Fibroblast of mammary gland (primary cell): ENCODE measurements at places on chromosomes 12 and 14.

- peak; percentile 55 for DNase-seq
Measured at GRCh38 chr14:55752580-55753390, 172.8 kb downstream of the KTN1 start.

GRCh38 chr12:132453361-132454192 is 36.4 kb upstream of the FBRSL1 start:
- no peak for DNase-seq

- DNase-seq = no peak
Measured at GRCh38 chr14:87686746-87687145, 306.2 kb downstream of the GALC start.

DNA sequence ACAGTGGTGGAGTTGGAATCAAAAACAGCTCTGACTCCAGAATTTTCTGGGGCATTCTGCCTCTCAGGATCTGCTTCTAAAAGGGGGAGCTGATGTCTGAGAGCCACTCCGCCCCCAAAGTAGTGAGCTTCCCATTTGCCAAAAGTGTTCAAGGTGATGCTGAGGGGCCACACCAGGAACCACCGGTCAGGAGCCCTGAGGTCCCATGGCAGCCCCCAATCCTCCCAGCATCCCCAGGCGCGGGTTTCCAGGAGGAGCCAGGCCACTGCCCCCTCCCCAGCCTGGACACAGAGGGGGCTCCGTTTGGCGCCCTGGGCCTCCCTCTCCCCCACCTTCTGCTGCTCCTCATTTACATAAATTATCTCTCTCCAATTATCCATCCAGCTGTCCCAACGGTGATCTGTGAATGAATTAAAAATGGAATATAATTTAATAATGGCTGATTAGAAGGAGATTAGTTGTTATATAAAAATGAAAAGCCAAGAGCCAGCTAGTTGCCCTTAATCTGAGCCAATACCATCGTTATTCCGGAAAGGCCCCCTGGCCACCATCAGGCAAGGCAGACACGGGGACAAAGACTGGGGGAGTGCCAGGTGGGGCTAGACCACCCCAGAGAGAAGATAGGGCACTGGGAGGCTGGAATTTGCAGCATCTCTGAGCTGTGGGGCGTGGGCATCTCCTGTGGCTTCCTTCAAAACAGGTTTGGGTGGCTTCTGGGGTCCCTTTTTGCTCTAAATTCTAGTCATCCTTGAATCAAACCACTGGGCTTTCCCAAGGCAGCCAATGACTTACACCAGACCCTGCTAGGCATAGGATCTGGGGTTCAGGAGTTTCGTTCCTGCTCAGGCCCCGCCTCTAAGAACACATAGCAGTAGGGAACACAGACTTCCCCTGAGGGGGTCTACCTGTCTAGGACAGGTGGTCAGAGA is 19.7 kb upstream of the VSX2 start:
- DNase-seq = no peak

GRCh38 chr14:80535171-80535570 is 323.9 kb upstream of the DIO2 start:
- no peak for DNase-seq

DNA sequence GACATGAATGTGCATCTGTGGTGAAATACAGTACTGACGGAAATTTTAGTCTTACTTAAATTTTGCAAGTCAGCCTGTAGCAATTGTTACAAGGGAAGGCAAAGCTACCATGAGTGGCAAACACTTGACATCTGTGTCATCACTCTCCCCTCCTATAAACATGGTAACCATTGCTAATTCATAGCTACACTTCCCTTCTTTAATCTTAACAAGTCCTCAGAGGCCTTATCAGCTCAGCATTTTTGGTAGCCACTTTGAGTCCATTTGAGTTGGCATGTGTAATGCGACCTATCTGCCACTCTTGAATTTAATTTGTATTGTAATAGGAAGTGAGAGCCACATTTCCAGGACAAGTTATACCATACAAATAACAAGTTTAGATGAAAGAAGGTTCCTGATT is 218.1 kb downstream of the RMST start:
- no peak for DNase-seq

DNA sequence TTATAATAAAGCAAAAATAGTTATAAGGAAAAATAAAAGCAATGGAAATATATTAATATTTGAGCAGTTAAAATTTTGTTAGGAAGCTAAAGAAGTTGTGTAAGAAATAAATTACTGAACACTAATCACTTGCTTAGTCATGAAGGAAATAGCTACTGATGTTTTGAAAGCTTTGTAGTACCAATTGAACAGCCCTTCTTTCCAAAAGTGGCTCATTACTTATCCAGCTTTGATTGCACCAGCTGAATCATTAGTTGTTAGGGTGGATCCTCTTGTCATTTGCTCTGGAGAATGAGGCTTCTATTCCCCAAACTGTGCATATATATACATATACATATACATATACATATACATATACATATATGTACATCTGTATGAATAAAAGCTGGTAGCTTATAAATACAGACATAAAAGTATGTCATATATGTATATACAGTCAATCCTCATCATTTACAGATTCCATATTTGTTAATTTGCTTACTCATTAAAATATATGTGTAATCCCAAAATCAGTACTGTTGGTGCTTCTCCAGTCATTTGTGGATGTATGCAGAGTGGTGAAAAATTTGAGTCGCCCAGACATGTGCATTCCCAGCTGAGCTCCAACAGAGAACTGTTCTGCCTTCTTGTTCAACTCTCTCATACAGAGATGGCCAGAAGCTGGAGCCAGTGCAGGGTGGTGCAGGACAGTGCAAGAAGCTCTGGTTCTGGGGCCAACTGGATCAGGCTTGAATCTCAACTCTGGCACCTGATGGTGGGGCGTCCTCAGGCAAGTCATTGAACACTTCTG is 214.1 kb downstream of the RPAP3 start:
- DNase-seq = no peak

DNA sequence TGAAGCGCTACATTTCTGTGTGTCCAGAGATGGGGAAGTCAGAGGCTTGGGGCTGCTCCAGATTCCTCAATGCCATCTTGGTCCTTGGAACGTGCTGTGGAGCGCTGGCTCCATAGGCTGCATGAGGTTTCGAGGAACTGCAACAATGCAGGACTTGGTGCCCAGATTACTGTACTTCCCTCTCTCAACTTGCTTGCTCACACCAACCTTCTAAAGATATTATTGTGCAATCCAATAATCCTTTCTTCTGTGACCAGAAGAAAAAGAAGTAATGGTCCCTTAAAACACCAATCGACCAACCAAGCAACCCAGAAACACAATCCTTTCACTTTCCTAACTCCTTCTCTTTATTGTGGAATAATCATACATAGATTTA is 3.7 kb downstream of the PRICKLE1 start:
- no peak for DNase-seq

GRCh38 chr12:65891219-65891618 is 66.9 kb downstream of the HMGA2 start:
- peak; percentile 76 for DNase-seq

DNA sequence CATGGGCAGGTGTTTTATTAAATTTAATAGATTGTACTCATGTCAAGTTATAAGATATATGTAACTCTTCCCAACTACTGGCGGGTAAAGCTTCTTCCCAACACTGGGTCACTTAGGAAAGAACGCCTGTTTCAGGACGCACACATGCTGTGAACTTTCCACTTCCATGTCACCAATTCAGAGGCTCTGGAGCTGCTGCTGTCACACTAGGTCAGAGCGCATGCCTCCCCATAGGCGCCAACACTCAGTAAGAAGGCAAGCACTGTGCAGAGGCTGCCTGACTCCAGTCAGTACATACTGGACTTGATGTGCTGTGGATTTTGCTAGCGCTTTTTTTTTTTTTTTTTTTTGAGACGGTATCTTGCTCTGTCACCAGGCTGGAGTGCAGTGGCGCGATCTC is 17.2 kb downstream of the SLC15A4 start:
- no peak for DNase-seq

GRCh38 chr14:92475451-92476187 is 38.0 kb upstream of the RIN3 start:
- peak; percentile 85 for DNase-seq

DNA sequence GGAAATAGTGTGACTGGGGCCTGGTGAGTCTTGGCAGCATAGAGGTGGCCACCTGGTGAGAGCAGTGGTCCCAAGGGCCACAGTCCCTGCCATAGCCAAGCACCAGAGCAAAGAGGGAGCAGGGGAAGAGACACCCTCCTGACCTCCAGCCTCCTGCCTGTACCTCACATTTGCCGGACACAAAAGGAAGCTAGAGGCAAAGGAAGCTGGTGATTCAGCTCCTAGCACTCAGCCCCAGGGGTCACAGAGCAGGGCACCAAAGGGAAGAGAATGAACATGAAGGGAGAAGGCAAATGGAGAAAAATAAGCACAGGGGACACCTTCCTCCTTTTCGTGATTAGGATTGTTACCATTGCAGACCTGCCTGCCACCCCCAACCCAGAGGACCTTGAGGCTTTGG is 216.8 kb downstream of the ZFP36L1 start:
- peak; percentile 45 for DNase-seq

DNA sequence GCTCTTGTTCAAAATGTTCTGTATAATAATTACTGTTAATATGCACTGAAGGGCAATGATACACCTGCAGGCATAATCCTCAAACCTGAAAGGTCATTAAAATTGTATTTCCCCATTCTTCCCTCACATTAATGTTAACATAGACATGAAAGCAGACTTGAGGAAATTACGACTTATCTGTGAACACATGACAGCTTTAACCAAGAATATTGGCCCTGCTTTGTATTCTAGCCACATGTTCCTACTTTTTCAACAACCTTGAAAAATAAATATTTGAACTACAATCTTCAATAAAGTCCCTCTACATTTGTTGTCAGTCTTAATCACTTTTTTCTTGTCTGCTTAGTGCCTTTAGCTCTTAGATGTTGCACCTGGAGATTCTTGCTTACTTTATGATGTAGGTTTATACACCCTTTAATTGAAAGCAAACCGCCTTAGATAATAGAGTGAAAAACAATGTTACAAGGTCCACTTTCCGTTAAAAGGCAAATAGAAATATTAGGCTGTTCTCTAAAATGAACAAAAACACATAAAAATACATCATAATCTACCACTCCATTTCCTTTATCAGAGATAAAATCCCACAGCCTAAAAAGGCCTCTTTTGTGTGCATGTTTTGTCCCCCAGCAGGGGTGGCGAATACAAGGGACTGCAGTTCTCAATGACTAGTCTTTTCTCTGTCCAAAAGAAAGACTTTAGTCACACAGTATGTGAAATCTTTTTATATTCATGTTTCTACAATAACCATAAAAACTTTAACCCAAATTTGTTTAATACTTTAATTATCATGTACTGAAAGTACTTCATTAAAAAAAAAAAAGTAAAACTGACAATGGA is 55.9 kb downstream of the ZFC3H1 start:
- DNase-seq = no peak

GRCh38 chr14:36070720-36071043 is 105.8 kb downstream of the PTCSC3 start:
- DNase-seq = no peak

GRCh38 chr14:39034481-39035296 is 68.3 kb downstream of the SEC23A start:
- no peak for DNase-seq

DNA sequence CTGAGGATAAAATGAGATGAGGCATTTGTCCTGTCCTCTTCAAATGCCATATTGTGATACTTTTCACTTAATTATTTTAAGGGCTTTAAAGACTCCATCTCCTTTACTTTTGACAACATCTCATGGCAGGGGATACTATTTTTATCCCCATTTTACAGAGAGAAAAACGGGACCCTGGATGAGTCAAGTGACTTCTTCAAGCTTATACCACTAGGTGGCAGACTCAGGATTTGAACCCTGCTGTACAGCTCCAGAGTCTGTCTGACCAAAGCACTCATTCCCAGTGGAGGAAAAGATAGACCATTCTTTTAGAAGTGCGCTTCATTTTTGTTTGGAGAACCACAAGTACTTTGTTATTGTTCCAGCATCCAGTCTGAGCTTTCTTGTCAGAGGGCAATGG is 1.7 kb upstream of the SMOC1 start:
- DNase-seq = peak; percentile 67

DNA sequence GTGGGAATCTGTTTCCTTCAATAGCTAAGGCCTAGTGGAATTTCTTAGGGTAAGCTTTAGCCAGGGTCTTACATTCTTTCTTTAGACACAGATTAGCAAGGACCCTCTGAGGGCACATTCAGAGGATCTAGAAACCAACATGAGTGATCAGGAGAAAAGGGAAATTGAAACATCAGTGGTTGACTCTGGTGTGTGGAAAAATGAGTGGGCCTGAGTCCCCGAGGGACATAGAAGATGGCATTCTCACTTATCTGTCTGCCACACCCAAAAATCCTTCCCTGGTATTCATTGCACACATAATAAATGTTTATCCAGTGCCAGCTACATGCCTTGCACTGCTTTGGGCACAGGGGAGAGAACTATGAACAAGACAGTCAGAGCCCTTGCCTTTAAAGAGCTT is 82.9 kb downstream of the SSPN start:
- no peak for DNase-seq

DNA sequence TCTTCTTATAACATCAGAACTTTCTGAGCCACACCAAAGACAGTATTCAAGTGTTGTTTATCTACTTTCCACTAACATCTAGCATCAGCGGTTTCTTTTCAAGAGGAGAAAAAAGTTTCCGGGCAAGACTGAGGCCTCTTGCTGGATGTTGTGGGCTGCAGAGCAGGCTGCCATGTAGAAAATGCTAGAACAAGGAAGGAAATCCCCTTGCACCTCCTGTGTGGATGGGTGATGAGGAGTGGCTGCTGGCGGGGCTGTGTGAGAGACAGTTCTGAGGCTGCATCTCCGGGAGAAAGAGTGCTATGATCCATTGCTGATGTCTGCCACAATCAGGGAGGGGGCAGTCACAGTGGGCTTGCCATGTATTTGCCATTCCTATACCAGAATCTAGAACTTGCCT is 37.8 kb upstream of the PPP1CC start:
- no peak for DNase-seq

GRCh38 chr12:6195665-6196535 is 4.3 kb upstream of the CD9 start:
- DNase-seq = peak; percentile 88

DNA sequence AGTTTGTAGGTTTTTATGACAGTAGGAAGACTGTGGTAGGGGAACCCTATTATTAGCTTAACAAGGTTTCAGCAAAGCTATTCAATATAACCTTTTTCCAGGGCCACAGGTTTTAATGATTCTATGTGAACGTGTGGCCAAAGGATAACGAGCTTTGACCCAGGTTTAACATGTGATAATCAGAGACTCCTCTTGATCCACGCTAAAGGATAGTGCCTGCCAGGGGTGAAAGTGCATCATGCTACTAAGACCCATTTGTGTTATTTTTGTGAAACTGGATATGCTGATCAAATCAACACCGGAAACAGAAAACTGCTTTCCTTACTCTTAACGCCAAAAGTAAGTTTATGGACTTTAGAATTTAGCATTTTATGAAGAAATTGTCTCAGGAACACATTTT is 909 bp upstream of the TAOK3 start:
- DNase-seq = no peak

DNA sequence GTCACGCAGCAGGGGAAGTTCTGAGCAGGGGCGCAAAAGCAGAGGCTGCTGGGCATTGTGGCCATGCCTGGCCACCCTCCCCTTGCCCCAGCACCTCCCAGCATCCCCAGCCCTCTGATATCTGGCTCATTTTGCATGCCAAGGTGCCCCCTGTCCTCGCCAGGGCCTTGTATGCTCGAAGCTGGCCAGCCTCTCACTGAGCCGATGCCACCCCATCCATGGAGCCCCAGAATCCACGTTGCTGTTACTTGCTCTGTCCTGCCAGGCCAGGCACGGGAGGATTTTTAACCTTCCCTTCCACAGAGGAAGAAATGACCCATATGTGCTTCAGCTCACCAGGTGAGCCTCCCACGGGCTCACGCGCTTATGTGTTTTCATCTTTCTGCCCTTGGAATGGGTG is 413.4 kb downstream of the BCL11B start:
- no peak for DNase-seq
